GM12891 (cell line): ENCODE measurements at places on chromosomes 16 and 17.

GRCh38 chr16:50251375-50252081 is 14.8 kb upstream of the ADCY7 start:
- DNase-seq, result no peak

DNA sequence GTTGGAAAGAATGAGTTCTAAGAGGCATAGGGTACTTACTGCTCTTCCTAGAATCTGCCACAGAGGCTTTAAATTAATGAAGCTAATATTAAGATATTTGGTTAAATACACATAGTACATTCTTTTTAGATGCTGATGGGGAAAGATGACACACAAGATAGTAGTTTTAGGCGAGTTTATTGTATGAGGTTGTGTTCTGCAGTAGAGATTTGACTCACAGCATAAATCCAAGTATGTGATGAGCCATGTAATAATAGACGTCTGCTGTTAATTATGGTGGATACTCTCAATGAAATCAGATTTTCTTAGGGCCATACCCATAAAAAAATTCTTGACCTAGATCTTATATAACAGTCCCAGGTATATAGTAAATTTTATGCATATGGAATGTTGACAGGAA is 8.0 kb downstream of the TNRC6C start:
- DNase-seq, result no peak

DNA sequence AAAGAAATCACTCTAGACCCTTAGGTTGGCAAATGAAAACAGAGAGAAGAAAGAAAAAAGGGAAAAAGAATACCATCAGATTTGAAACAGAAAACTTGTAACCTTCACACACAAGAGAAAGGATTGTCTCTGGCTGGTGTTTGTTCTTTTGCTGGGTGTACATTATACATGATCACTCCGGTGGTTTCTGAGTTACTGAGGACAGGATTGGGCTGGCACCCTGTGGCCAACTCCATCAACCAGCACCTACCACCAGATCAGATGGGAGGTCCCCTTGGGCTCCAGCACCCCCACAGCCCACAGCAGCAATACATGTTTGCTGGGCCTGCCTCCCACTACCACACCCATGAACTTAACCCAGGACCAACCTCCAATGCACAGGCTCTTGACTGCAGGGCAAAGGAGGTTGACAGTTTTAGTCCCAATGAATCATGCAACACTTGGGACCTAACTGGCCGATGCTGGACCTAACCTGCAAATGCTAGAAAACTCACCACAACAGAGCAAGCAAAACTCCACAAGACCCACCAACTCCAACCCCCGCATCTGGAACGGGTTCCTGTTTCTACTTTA is 308.3 kb downstream of the SOX9 start:
- no peak for DNase-seq

GRCh38 chr16:17804857-17805256 is 334.1 kb upstream of the XYLT1 start:
- no peak for DNase-seq

DNA sequence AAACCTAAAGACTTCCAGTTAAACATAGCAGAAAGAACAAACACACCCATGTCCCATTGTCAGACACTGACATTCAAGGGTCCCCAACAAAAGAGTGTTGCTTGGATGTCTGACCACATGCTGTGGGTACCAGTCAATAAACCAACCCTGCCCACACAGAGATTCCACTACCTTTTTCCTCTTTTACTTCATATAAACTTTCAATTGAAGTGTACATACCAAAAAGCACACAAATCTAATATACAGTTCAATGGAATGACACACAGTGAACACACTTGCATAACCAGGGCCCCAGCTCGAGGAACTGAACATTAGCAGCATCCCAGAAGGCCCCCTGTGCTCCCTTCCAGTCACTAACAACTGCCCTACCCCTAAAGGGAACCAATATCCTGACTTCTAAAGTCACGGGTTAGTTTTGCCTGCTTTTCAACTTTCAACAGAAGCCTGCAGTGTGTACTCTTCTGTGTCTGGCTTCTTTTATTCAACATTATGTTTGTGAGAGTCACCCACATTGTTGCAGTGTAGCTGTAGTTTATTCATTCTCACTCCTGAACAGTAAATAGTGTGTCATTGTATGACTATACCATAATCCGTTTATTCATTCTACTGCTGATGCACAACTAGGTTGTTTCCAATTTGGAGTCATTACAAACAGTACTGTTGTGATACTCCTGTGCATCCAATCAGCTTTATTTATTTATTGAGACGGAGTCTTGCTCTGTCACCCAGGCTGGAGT is 18.0 kb downstream of the CFDP1 start:
- no peak for DNase-seq

DNA sequence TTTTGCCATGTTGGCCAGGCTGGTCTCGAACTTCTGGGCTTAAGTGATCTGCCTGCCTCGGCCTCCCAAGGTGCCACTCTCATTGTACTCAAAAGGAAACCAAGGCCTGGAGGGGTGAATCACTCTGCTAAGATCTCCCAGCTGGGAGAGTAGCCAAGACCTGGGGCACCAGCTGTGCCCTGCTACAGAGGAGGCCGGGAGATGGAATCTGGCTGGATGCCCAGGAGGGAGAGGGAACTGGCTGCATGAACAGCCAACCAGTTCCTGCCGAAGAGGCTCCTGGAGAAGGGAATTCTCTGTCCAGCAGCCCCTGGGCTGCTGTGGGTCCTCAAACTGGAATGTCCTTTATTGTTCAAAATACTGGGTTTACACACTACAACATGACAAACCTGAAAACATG is 238.7 kb upstream of the CIBAR2 start:
- DNase-seq, result no peak
